ENCODE measurements at places on chromosomes 2 and 18.
A peak's percentile ranks its signal among the peaks of the same experiment; 100 is the strongest.

DNA sequence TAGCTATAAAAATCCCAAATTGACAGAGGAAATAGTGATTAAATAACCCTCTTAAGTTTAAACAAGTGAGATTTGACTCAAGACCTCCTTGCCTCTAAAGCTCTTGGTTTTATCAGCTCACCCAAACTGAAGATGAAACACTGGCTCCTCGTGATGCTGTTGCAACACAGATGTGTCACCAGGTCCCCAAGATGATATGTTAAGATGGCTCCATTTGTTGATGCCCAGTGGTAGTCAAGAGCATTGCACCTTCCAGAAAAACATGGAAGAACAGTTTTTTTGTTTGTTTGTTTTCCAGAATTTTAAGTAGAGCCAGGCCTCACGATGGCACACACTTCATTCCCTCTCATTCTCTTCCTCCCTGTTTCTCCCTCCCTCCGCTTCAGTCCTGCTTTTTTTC lies 399.8 kb downstream of the TXNL1 start:
- no peak for DNase-seq

DNA sequence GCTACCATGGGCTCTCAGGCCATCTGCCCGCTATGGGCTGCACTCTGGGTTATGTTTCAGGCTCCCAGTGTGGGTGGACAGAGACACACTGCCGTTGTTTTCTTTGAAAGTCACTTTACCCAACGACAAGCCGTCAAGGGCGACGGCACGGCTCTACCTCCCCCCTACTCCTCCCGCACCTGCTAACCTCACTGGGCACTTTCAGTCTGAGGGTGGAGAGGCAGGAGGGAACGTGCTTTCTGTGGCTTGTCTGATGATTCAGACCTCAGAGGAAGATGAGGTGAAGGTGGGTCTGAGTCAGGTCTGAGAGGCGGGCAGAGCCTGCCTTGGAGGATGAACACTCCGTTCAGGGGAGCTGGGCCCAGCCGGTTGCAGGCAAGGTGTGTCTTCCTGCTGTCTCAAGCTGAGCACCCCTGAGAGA lies 147.6 kb upstream of the HDAC4 start:
- DNase-seq, result no peak

DNA sequence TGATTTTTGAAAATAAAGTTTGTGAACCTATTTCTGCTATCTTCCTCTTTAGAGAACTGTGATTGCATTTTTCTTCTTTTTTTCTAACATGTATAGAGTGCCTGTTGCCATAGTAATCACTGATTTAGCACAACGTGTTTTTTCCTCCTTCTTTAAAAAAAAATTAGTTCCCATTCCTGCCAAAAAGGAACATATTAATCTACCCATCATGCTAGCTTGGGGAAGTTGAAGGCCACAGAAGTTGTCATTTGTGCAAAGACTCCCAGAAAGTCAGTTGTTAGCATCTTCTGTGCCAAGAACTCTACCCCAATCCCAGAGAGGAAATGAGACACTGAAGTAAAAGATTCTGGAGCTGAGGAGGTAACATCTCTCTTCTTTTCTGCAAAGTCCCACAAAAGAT lies 57.3 kb downstream of the SLC8A1 start:
- no peak for DNase-seq

GRCh38 chr2:235478609-235479008 lies 15.2 kb upstream of the AGAP1 start:
- DNase-seq, result no peak

DNA sequence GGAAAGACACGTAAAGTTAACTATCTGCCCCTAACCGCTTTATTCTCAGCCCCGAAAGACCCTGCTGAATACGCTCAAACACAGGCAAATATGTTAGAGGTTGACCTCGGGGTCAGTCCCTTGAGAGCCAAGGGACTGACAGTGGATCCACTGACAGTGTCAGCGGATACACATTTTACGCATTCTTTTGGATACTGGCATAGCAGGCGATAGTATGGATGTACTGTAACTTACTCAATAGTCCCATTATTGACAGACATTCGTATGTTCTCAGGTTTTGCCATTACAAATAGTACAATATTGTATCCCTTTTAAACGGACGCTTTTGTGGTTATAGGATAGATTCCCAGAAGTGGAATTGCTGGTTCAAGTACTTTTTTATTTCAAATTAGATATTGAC lies 13.4 kb downstream of the ATP6V1B1 start:
- DNase-seq, result peak; percentile 9

DNA sequence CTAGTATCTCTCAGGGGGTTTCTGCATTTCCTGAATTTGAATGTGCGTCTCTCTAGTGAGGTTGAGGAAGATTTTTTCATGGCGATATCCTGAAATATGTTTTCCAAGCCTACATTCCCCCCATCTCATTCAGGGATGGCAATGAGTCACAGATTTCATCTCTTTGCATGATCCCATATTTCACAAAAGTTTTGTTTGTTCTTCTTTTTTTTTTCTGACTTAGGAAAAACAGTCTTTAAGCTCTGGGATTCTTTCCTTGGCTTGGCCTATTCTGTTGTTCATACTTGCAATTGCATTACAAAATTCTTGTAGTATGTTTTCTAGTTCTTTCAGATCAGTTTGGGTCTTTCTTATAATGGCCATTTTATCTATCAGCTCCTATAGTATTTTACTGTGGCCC lies 136.5 kb downstream of the DSEL start:
- DNase-seq, result no peak

DNA sequence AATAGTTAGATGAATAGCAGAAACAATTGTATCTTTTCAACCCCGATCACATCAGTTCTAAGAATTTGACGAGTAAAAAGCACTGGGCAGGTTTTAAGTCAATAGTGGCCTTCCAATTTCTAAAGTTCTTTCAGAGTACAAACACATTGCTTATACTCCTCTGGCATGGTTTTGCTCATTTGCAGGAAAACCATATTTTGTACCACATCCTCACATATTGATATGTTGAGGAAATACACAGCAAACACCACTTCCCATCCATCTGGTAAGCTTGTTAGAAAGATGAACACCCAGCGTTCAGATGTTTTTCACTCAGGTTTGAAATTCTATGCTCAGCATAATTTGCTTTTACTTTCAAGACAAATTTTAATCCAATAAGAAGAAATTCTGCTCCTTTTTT lies 344.6 kb upstream of the ACVR2A start:
- DNase-seq, result no peak

DNA sequence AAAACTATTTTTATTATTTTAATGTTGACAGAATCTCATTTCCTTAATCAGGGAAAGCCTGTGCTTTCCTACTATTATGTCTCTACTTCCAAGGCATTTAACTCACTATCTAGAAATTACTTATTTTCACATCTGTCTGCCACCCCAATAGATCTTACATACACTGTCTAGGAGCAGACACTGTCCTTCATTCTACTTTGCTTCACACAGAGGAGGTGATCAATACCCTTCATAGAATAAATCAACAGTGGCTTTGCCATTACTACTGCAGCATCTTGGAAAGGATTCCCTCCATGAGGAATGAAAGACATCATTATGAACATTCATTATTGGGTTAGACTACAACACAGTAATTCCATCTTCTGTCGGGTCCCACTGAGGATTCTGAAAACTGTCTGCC lies 31.7 kb downstream of the CDH20 start:
- DNase-seq, result no peak

DNA sequence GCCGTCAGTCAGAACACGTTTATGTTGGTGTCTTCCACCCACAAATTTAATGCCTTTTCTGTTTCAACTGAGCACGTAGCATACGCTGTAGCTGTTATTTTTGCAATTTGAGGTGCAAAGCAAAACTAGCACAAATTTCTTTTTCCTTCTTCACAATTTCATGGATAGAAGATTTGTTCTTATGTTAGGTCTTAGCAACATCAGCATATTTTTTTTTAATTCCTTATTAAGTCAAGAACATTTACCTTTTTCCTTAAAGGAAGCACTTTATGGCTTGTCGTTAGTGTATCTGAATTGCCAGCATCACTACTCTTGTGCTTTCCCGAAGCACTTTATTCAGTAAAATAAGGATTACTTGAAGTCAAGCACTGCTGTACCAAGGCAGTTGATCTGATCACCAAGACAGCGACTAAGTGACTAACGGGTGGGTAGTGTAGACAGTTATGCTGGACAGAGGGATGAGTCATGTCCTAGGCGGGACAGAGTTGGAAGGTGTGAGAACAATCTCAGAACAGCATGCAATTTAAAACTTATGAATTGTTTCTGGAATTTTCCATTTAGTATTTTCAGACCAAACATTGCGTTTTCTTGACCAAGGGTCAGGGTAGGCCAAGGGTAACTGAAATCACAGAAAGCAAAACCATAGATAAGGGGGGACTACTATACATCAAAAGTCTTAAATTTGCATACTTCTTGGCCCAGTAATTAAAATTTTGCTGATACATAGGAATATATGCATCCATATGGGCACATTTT lies 13.3 kb downstream of the BABAM2 start:
- DNase-seq, result no peak

- no peak for DNase-seq
Measured at GRCh38 chr2:26363958-26364357, 17.4 kb upstream of the ADGRF3 start.

GRCh38 chr2:33903215-33903614 lies 304.1 kb upstream of the FAM98A start:
- DNase-seq, result no peak

DNA sequence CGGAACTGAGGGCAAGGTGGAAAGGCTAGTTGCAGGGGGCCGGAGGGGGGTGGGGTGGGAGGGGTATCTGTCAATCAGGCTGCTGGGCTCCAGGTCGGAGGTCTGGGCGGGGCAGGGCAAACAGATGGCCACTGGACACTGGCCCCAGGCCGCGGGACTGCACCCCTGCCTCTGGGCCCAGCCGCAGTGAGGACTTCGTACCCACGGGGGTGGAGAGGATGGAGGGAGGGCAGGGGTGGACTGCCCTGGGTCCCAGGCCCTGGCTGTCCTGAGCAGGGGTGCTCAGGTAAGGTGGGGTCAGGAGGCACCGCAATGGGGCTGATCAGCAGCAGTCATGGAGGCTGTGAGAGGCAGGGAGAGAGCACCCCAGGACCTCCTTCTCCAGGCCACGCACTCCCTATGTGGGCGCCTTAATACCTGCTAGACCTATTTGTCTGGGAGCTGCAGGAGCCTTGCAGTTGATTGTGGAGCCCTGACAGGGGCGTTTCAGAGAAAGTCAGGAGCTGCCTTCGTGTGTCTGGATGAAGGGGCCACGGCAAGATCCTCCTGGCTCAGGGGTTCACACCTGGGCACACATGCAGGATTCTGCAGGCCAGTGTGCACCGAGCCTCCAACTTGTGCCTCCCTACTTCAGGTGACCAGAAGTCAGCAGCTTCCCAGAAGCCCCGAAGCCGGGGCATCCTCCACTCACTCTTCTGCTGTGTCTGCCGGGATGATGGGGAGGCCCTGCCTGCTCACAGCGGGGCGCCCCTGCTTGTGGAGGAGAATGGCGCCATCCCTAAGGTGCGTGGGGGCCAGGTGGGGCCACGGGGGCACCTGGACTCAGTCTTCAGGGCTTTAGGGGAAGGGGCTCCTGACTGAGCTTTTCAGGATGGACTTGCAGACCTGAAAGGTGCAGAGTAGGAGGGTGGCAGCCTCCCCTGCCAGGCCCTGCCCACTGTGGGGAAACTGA lies 1.5 kb downstream of the CTDSP1 start:
- DNase-seq, result no peak

DNA sequence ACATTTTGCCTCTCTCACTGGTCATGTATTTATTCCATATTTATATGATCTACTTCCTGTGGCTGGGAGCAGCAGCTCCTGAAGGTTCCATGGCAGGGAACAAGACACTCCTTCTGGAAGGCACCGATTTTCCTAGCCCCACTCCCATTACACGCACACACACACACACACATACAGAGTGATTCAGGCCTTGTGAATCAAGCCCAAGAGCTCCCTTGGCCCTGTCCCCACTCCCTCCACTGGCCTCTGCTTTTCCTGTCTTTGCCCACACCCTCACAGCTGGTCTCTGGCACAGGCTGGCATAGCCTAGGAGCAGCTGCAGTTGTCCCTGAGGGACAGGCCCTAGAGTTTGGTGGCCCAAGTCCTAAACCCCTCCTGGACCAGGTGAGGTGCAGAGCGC lies 201.7 kb downstream of the NAPG start:
- no peak for DNase-seq

DNA sequence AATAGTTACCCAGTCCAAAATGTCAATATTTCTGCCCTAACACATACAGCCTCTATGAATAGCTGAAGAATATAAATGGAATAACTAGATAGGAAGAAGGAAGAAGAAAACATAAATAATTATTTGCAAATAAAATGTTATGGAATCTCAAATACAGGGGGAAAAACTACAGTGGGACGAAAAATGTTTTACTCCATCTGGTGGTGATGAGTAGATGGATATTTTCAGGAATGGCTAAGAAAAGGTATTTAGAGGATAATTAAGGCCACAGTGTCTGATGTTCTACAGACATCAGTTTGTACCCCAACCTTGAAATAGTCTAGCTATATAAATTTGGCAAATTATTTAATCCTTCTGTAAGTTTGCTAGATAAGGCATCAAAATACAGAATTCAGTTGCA lies 178.1 kb upstream of the FSHR start:
- DNase-seq, result no peak

DNA sequence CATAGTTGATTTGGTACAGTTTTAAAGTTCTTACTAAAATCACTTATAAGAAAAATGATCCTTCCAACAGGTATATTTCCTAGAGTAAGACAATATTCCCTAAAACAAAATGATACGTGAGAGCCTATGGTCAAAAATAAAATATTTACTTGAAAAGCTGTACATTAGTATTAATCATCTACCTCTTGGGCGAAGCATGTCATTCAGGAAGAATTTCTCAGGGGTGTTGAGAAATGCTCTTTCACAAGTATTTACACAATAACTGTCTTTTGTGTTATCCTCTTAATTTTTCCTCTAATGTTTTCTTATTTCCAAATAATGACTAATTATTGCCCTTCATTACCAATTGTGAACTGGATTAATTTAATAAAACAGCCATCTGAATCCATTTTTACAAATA lies 466.3 kb downstream of the SATB2 start:
- no peak for DNase-seq

DNA sequence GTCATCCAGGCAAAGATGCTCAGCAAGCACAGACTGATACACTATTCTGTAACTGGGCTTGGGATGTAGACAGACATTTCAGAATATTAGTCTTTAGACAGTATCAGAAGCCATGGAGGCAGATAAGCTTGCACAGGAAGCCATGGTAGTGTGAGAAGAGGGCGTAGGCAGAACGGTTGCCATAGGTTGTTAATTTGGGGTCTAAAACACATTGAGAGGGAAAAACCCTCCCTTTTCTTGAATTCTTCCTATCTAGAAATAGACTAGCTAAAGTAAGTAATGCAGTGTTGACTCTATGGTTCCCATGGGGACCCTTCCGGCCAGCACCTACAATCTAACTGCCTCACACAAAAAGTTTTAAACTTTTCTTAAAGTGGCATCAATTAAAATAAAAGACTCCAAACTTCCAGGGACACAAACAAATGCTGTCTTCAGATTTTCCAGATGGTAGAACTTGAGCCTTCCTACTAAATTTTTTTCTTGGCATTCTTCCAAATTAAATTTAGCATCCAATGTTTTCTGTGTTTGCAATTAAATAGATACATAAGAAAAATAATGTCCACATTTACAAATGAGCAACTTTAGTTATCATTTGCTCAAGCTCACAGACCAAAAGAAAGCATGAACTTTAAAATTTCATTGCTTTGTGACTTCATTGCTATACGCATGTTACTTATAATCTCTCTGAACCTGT lies 1.9 kb downstream of the PRKRA start:
- DNase-seq, result no peak

- DNase-seq, result no peak
Measured at GRCh38 chr2:47917276-47917961, 11.1 kb upstream of the FBXO11 start.

GRCh38 chr2:159256159-159256558 lies 30.3 kb downstream of the WDSUB1 start:
- DNase-seq, result no peak

GRCh38 chr18:26689226-26689879 lies 141.0 kb upstream of the KCTD1 start:
- no peak for DNase-seq

Data from sciatic nerve (tissue), 2 donors.